Muscle of leg (tissue), 16 donors: ENCODE measurements at places on chromosomes 6 and 20.
A peak's percentile ranks its signal among the peaks of the same experiment; 100 is the strongest.

DNA sequence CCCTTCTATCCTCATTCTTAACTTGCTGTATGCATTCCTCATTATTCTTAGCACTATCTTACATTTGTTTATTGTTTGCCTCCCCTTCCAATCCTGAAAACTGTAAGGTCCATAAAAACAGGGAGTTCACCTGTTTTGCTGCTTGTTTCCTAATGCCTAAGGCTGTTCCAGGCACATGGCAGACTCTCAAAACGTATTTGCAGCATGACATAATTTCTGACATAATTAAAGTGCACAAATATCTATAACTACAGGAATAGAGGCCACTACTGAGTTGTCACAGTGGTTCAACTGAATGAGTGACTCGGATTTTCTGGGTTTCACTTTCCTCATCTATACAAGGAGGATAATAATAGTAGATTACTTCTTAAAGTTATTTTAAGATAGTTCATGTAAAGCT lies 83.0 kb downstream of the HFE start:
- no peaks in the 10 kb centered on the region for H3K27me3 ChIP-seq
- no peak overlapping the region for H3K27ac ChIP-seq
- H3K4me1 ChIP-seq: no peaks in the 10 kb centered on the region

GRCh38 chr6:134482593-134483270 lies 164.8 kb upstream of the SGK1 start:
- H3K27ac ChIP-seq: peak overlapping the region; percentile 62
- H3K27me3 ChIP-seq: no peaks in the 10 kb centered on the region

DNA sequence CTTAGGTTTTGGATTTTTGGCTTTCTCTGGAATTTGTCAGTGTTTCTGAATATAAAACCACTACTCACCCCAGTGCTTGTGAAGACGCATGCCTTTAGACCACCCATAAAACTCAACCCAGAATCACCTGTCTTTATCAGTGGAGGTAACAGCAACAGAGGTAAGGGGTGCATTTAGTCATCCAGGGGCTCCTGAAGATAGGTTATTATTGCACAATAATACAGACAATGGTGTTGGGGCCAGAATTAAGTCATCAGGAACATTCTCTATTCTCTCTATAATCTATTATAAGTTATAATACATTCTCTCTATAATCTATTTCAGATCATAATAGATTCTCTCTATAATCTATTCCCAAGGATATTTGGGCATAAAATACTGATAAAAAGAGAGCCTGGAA lies 100.2 kb upstream of the KCNQ5 start:
- H3K27ac ChIP-seq: no peak overlapping the region
- no peaks in the 10 kb centered on the region for H3K27me3 ChIP-seq
- H3K4me1 ChIP-seq: no peaks in the 10 kb centered on the region

DNA sequence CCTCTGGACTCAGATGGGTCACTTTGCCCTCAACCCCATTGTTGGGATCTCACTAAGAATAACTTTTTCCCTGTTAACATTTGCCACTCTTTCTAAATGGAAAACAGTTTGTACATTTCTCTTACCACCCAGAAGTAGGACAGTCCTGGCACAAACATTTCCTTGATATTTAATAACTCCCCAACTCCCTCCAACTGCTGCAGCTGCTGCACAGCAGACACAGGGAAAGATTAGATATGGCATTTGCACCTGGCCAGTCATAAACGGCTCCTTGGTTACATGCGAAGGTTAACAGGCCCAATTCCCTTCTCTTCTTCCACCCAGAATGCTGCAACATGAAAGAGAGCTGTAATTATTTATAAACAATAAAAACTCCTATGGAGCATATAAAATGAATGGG lies 55.9 kb upstream of the SOX4 start:
- H3K4me3 ChIP-seq: no peak overlapping the region
- DNase-seq: peak; percentile 80
- H3K27me3 ChIP-seq: no peaks in the 10 kb centered on the region
- no peaks in the 10 kb centered on the region for H3K36me3 ChIP-seq
- peak overlapping the region; percentile 81 for H3K27ac ChIP-seq

- no peaks in the 10 kb centered on the region for H3K36me3 ChIP-seq
- no peak overlapping the region for H3K4me3 ChIP-seq
- no peak for DNase-seq
- H3K27ac ChIP-seq: peak overlapping the region; percentile 21
- no peaks in the 10 kb centered on the region for H3K27me3 ChIP-seq
Observed at GRCh38 chr6:108597572-108598304, 37.0 kb downstream of the FOXO3 start.

DNA sequence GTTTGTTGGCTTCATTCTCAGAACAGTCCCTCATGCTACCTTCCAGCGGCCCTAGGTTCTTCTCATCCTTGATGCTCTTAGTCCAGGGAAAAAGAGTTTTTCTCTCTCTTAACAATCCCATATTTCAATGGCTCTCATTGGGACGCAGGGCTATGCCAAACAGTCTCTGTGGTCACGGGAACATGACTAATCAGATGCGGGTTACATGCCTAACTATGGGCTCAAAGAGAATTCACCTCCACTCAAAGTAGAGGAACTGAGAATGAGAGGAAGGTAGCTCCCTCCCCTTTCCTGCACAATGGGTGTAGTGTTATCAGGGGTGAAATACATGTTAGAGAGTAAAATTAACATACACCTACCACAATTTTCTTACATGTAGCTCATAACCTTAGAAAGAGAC lies 18.1 kb upstream of the ATRN start:
- no peak for DNase-seq
- H3K36me3 ChIP-seq: no peaks in the 10 kb centered on the region
- no peak overlapping the region for H3K4me3 ChIP-seq
- H3K4me1 ChIP-seq: no peaks in the 10 kb centered on the region

DNA sequence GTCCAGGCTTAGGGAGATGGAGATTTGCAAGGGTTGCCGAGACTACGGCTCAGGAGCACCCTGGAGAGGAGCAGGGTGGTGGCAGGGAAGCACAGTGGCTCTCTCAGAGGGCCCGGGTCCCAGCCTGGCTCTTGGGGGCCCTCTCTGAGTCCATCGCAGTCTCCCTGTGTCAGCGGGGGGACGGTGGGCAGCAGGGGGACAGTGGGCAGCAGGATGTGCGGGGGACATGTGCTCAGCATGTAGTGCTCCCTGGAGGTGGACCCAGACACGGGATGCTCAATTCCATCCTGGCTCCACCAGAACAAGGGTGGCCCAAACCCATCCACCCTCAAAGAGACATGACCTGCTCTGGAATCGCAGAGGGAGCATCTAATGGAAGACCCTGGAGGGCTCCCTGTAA lies 43.0 kb upstream of the ZBP1 start:
- H3K4me3 ChIP-seq: no peak overlapping the region
- H3K27ac ChIP-seq: no peak overlapping the region
- H3K4me1 ChIP-seq: peaks cover 33% of the 10 kb centered on the region
- peaks cover 10% of the 10 kb centered on the region for H3K36me3 ChIP-seq
- DNase-seq: no peak

DNA sequence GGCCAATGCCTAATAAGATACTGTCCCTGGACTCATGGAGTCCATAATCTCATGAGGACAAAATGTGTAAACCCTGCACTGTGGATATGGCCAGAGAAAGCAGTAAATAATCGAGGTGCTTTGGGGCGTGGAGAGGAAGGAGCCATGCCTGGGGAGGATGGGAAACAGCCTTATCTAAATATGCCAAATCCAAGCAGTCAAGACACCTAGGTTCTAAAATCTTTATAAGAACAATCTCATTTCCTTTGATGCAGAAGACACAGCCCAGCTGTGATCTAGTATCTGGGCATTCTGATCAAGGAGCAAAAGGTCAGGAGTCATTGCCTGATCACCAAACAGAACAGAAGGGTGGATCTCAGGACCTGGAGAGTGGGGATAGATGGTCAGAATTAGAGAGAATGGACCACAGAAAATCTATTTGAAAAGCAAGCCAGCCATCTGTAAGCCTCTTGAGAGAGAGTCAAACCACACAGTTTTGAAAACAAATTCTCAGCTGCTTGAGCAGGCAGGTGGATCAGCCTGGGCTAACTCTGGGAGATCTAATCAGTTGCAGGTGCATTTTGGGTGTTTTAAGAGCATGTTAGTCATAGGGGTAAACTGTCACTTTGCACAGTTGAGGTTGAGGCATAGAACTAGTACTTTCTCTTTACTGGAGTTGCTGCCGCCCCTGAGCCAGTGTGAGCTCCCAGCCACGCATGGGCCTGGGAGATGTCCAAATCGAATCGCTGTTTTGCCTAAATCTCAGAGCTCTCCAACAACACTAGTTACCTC lies 130.8 kb upstream of the TNFAIP3 start:
- H3K4me1 ChIP-seq: peaks cover 3% of the 10 kb centered on the region
- H3K27me3 ChIP-seq: no peaks in the 10 kb centered on the region
- no peaks in the 10 kb centered on the region for H3K36me3 ChIP-seq
- no peak overlapping the region for H3K27ac ChIP-seq
- DNase-seq: no peak
